Central memory CD4-positive, alpha-beta T cell (primary cell): ENCODE measurements at places on chromosomes 11 and 22.

DNA sequence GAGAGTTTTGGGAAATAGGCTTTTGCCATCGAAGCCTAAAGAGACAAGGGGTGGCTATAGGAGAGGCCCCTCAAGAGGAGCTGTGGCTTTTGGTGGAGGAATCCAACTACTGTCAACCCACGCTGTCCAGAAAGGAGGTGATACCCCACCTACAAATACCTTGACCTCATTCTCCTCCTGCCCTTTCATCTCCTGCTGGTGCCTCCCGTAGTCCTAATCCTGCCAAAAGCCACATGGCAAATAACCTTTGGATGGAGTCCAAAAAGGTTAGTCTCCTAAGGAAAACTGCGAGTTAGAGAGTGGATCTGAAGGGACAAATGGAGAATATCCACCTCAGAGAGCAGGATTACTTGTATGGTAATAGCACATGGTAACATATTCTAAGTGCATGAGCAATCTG lies 112.7 kb downstream of the PDE3B start:
- DNase-seq: no peak

GRCh38 chr11:1054143-1055108 lies 17.9 kb upstream of the MUC6 start:
- DNase-seq: no peak

DNA sequence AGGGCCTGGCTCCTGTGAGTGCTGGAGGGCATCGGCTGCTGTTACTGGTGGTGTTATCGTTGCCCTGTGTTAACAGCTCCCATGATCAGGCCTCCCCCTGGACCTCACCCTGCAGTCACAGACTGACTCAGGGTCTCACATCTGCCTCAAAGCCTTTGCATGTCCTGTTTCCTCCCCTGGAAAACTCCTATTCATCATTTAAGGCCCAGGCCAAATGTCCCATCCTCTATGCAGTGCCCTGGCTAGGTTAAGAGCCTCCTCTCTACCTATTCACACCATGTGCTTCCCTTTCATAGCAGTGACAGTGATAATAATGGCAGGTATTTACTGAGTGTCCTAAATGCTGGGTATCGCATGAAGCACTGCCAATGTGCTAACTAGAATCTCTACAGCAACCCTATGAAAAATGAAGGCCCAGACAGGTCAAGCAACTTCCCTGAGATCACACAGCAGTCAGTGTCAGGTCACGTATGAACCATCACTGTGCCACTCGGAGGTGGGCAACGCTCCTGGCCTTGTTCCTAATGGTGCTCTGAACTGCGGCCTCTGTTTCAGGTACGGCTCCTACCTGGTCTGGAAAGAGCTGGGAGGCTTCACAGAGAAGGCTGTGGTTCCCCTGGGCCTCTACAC lies 9.3 kb downstream of the TSPO start:
- DNase-seq: no peak

- no peak for DNase-seq
Observed at GRCh38 chr11:61011229-61011870, 39.9 kb downstream of the CD6 start.

DNA sequence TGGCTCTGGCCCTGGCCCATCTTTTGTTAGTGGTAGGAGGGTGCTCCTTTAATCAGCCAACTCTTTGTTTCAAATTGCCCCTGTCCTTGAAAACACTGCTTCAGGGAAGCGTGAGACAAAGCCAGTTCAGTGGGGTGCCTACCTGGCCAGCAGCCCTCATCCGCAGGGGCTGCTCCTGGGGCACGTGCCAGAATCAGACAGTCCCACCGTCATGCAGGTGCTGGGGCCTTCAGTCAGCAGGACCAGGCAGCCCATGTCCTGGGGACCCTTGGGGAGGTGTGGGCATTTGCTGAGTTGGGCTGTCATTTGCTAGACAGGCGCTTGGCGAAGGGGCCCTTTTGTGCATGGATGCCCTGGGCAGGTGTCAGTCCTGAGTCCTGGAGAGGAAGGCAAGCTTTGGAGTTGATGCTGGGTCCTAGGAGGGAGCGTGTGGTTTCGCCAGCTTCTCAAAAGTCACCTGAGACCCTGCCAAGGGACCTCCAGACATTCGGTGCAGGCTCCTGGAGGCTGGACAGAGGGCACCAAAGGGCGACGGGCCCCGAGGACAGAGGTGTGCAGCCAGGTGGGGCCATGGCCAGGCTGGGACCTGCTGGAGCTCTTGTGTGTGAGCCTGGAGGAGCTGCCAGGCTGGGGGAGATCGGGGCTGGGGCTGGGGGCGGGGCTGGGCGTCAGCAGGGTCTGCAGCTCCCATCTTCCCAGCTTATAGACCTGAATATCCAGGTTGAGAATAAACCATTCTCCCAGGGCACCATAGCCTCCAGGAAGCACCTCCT lies 15.0 kb upstream of the RTN4R start:
- DNase-seq: no peak

- no peak for DNase-seq
Observed at GRCh38 chr22:30870451-30871345, 97.9 kb downstream of the MORC2 start.

DNA sequence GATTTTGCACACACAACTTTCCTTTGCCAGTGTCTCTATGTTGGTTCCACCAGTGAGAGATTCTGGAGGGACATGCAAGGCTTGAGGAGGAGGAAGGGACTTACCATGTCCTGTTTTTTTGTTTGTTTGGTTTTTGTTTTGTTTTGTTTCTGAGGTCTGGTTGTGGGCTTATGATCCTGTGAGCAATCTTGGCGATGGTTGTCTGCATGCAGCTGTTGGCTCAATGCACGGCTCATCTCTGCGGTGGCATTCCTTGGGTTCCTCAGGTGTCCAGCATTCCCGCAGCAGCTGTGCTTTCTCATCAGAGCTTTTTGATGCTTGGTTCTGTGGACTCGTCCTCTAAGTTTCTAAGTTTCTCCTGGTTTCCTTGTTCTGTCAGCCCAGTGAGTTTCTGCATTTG lies 4.8 kb upstream of the NNMT start:
- no peak for DNase-seq

DNA sequence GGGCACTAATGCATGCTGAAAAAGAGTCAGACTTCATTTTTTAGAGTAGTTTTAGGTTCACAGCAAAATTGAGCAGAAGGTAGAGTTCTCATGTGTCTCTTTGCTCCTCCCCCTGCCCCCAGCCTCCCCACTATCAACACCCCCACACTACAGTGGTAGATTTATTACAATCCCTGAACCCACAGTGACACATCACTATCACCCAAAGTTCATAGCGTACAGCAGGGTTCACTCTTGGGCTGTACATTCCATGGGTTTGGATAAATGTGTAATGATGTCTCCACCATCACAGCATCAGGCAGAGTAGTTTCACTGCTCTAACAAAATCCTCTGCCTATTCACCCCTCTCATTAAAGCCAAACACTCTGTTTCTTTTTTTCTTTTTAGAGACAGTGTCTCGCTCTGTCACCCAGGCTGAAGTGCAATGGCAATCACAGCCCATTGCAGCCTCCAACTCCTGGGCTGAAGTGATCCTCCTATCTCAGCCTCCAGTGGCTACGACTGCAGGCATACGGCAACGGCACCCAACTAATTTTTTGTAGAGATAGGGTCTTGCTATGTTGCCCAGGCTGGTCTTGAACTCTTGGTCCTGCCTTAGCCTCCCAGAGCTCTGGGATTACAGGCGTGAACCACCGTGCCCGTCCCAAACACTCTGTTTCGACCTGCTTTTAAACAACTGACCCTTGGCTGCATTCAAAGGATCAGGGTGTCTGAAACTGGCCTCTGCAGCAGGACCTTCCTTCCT lies 4.1 kb downstream of the BEST1 start:
- no peak for DNase-seq

GRCh38 chr22:22164541-22165272 lies 79.9 kb upstream of the VPREB1 start:
- no peak for DNase-seq

DNA sequence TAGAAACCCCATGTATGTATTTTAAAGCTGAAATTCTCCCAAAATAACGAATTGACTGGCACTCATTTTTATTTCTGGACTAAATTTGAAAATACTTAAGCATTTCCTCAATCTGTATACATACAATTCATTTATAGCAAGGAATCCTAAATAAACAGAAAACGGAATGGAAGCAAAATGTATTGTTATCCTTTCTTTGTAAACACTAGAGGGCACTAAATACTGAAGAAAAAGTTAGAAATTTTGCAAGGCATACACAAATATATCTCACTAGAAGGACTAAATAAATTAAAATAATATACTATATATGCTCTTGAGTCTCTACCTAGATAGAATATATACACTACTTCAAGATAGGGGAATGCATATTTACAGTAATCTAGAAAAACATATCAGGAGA lies 23.1 kb upstream of the ANO5 start:
- DNase-seq: no peak

DNA sequence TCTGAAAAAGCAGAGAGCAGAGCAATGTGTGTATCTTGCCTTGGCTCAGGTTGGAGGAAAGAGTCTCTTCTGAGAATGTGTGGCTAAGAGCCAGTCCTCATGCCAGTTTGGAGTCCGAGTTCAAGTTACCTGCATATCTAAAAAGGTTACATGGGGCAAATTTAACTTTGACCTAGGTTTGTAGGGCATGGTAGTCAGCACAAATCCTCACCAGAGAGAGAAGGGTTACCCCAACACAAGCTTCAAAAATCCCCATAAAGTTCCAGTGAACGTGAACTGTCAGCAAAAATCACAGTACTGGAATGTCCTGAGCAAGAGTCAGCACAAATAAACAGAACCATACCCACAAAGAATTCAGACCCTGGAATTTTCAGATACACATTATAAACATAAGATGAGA lies 13.8 kb downstream of the SDHD start:
- no peak for DNase-seq

DNA sequence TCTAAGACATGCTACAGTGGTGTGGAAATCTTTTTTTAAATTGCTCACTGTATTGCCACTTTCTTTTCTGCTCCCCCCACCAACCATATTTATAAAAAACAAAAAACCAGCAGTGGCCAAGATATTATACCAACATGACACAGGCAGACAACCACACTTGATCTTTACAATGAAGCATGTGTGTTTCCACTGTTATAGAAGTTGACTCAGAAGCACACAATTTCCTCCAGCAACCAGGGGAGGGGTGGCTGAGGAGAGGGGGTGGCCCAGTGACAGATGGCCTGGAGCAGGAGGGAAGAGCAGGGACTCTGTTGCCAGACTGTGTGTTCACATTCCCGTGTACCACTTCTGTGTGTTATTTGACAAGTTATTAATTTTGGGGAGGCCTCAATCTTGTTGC lies 14.8 kb downstream of the CD59 start:
- no peak for DNase-seq

DNA sequence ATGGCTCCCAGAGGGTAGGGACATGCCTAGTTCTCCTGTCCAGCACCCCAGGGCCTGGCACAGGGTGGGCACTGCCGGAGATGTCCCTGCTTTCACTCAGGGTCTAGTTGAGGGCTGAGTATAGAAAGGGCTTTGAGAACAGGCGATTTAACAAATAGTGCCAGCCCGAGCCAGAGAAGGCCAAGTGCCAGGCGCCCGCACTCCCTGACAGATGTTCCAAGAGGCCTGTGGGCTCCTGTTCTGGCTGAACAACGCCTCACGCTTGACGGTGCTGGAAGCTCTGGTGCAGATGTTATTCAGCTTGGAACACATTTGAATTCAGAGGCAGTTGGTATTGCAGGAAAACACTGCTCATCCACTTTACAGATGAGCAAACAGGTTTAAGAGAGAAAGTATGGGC lies 46.5 kb downstream of the NFAM1 start:
- DNase-seq: no peak

GRCh38 chr11:63641727-63642126 lies 27.5 kb upstream of the PLAAT3 start:
- no peak for DNase-seq

- DNase-seq: no peak
Observed at GRCh38 chr11:69425895-69426544, 55.4 kb upstream of the LINC01488 start.

GRCh38 chr22:17281026-17281425 lies 61.8 kb upstream of the ADA2 start:
- no peak for DNase-seq

DNA sequence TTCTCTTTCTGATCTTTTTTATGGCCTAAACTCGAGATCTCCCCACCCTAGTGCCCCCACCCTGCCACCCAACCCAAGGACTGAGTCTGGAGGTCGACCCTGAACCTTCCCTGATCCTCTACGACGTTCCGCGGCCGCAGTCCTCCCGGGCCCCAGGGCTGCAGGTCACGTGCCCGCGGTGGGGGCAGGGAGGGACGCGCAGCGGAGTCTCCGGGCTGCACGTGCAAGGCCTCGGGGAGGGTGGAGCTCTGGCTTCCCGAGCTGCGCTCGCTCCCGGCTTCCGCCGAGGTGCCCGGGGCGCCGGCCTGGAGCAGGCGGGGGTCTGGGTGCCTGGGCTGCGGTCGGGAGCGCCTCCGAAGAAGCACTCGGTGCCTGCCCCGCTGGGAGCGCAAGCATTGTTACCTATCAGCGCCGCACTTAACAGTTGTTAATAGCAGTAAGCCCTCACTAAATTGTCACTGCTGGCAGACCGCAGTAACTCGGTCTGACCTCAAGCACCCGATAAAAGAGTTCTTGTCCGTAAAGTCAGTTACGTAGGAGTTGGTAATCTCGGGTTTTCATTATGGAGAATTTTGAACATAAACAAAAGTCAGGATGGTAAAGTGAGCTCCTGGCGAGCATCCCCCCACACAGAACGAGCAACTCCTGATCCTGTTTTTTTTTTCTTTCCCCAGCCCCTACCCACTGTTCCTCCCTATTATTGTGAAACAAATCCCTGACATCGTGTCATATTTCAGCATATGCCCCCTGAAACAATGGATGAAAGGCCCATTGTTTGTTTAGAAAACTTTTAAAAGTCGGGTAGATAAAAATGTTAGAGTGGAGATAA lies 69.7 kb upstream of the EP300 start:
- peak; percentile 76 for DNase-seq

DNA sequence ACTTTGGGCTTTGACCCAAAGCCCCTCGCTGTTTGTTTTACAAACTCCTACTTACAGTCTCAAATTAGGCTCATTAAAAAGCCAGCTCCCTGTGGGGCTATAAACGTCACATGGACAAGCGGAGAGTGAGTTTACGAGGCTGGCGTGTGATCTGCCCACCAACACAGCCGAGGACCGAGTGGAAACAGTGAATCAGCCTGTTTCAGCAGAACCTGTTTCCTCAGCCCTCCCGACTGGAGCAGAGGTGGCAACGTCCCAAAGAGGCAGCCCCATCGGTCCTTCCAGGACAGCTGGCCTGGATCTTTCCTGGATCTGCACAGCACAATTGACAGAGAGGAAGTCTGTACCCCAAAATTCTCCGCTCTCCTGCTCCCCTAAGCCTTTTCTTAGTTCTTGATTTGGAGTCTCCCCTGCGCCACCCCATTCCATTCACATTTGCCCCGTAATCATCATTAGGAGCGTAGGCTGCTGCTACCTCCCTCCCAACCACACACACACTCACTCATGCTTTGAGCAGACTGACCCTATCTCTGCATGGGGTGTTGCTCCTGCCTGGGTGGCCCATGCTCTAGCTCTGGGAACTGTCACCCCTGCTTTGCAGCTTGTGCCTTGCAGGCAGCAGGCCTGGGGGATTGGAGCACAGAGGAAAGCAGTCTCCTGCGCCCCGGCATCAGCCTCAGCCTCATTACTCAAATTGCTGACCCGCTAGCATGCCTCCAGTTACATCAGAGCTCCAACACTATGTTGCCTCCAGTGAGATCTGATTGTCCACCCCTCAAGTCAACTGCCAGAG lies 117.8 kb downstream of the NAT10 start:
- DNase-seq: no peak
